ENCODE measurements at places on chromosomes 7 and 10. TPM values are rescaled to one million over a fixed set of nuclear protein-coding genes. Genes with fewer than 3 reads are reported as not detected.

- peaks cover 23% of the 10 kb centered on the region for H3K36me3 ChIP-seq
- no peak for DNase-seq
- H3K27me3 ChIP-seq = peaks cover 26% of the 10 kb centered on the region
- H3K4me1 ChIP-seq = peaks cover 20% of the 10 kb centered on the region
These were observed 792 bp downstream of the ZNF746 start for GRCh38 chr7:149496642-149497391.

GRCh38 chr10:17766731-17767130 lies 14.7 kb downstream of the TMEM236 start:
- no peaks in the 10 kb centered on the region for H3K36me3 ChIP-seq
- H3K4me1 ChIP-seq = no peaks in the 10 kb centered on the region
- DNase-seq = no peak
- no peak overlapping the region for H3K27ac ChIP-seq
- H3K4me3 ChIP-seq = no peak overlapping the region

DNA sequence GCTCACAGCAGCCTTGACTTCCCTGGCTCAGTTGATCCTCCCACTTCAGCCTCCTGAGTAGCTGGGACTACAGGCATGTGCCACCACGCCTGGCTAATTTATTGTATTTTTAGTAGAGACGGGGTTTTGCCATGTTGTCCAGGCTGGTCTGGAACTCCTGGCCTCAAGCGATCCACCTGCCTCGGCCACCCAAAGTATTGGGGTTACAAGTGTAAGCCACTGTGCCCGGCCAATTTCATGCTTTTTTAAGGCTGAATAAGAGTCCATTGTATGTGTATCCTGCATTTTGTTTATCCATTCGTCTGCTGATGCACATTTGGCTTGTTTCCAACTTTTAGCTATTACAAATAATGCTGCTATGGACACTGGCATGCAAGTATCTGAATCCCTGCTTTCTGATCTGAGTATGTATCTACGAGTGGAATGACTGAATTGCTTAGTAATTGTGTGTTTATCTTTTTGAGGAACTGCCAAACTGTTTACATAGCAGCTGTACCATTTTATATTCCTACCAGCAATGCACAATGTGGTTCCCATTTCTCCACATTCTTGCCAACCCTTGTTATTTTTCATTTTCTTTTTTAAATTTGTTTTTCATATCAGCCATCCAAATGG lies 37.3 kb upstream of the TPST1 start:
- no peaks in the 10 kb centered on the region for H3K27me3 ChIP-seq
- H3K4me3 ChIP-seq = no peak overlapping the region
- DNase-seq = no peak
- H3K36me3 ChIP-seq = no peaks in the 10 kb centered on the region
- H3K27ac ChIP-seq = no peak overlapping the region

- H3K4me3 ChIP-seq = peak overlapping the region; percentile 34
- no peaks in the 10 kb centered on the region for H3K36me3 ChIP-seq
These were observed 251.7 kb upstream of the PITRM1 start for GRCh38 chr10:3424111-3424851.

DNA sequence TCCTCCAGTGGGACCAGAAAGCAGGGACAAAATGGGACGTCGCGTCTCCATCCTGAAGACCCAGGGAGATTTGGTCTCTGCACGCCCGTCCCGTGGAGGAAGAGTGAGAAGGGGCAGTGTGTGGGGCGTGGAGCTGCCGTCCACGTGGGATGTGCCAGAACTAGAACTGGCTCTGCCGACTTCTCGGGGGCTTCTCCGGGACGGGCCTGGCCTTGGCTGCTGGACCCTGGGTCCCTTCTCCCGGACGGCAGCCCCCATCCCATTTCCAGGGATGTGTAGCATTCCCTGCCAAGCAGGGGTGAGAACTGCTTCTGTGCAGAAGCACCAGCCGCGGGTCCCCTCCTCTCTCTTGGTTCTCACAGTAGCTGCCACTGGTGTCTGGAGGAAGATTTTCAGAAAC lies 18.8 kb upstream of the DPYSL4 start:
- no peaks in the 10 kb centered on the region for H3K36me3 ChIP-seq
- no peak for DNase-seq
- peaks cover 4% of the 10 kb centered on the region for H3K27me3 ChIP-seq
- H3K4me1 ChIP-seq = no peaks in the 10 kb centered on the region

DNA sequence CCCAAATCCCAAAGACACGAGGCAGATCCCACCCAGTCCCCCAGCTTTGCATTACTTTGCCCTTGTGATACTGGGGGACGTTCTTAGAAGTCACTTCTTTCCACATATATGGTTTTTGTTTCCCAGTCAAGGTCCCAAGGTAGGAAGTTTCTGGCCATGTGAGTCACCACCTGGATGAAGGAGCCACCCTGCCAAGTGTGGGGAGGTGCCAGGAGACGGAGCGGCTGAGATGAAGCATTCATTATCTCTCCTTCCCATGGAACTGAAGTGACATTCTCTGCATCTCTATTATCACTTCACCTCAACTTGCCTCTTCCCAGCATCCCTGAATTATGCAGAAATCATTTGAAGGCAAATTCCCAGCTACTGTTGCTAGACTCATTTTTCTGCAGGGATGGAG lies 136.2 kb upstream of the INSYN2A start:
- H3K27me3 ChIP-seq = no peaks in the 10 kb centered on the region
- DNase-seq = no peak
- no peak overlapping the region for H3K4me3 ChIP-seq

GRCh38 chr10:71443676-71444075 lies 47.0 kb downstream of the CDH23 start:
- no peaks in the 10 kb centered on the region for H3K36me3 ChIP-seq
- no peak for DNase-seq
- peaks cover 30% of the 10 kb centered on the region for H3K27me3 ChIP-seq
- no peaks in the 10 kb centered on the region for H3K4me1 ChIP-seq

GRCh38 chr10:118729641-118730258 lies 25.0 kb downstream of the CACUL1 start:
- no peaks in the 10 kb centered on the region for H3K36me3 ChIP-seq
- H3K27ac ChIP-seq = no peak overlapping the region
- no peaks in the 10 kb centered on the region for H3K27me3 ChIP-seq
- DNase-seq = no peak
- peaks cover 23% of the 10 kb centered on the region for H3K4me1 ChIP-seq
- no peak overlapping the region for H3K4me3 ChIP-seq

GRCh38 chr10:24748214-24748613 lies 24.5 kb upstream of the ARHGAP21 start:
- peaks cover 12% of the 10 kb centered on the region for H3K4me1 ChIP-seq
- no peaks in the 10 kb centered on the region for H3K36me3 ChIP-seq
- H3K27me3 ChIP-seq = no peaks in the 10 kb centered on the region
- no peak overlapping the region for H3K4me3 ChIP-seq
- DNase-seq = no peak
- no peak overlapping the region for H3K27ac ChIP-seq

- DNase-seq = no peak
- no peaks in the 10 kb centered on the region for H3K27me3 ChIP-seq
- H3K36me3 ChIP-seq = peaks cover 11% of the 10 kb centered on the region
- H3K4me1 ChIP-seq = peaks cover 9% of the 10 kb centered on the region
- H3K4me3 ChIP-seq = no peak overlapping the region
These were observed 8.6 kb downstream of the LZTS2 start for GRCh38 chr10:101007915-101008822.

- H3K27ac ChIP-seq = no peak overlapping the region
- H3K4me1 ChIP-seq = no peaks in the 10 kb centered on the region
- peaks cover 82% of the 10 kb centered on the region for H3K27me3 ChIP-seq
These were observed 47.7 kb downstream of the PAX2 start for GRCh38 chr10:100793055-100793454.

GRCh38 chr7:32074787-32075585 lies 4.8 kb upstream of the PDE1C start:
- no peak for DNase-seq
- H3K27me3 ChIP-seq = no peaks in the 10 kb centered on the region

DNA sequence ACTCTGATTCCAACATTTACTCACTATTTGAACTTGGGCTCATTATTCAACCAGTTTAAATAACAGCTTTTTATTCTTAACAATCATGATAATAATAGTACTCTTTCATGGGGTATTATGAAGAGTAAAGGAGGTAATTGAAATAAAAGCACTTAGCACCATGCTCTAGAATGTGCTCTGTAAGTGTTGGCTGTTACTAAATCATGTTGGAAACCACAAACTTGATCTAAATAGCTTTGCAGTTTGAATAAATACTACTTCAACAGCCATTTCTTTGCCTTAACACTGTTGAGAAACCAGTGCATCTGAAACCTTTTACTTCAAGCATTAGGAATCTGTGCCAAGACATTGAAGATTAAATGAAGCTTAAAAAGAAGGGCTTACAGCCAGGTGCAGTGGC lies 7.9 kb upstream of the UPF2 start:
- no peaks in the 10 kb centered on the region for H3K4me1 ChIP-seq
- no peak overlapping the region for H3K27ac ChIP-seq
- no peaks in the 10 kb centered on the region for H3K36me3 ChIP-seq
- H3K27me3 ChIP-seq = peaks cover 21% of the 10 kb centered on the region
- no peak for DNase-seq
- H3K4me3 ChIP-seq = no peak overlapping the region

GRCh38 chr7:100779359-100779758 lies 46.0 kb downstream of the ZAN start:
- no peak for DNase-seq
- H3K27ac ChIP-seq = no peak overlapping the region
- H3K36me3 ChIP-seq = no peaks in the 10 kb centered on the region
- H3K27me3 ChIP-seq = peaks cover 11% of the 10 kb centered on the region
- no peak overlapping the region for H3K4me3 ChIP-seq

- peaks cover 3% of the 10 kb centered on the region for H3K4me1 ChIP-seq
- no peak overlapping the region for H3K27ac ChIP-seq
- peaks cover 6% of the 10 kb centered on the region for H3K27me3 ChIP-seq
These were observed 6.2 kb downstream of the RARRES2 start for GRCh38 chr7:150335108-150335773.

DNA sequence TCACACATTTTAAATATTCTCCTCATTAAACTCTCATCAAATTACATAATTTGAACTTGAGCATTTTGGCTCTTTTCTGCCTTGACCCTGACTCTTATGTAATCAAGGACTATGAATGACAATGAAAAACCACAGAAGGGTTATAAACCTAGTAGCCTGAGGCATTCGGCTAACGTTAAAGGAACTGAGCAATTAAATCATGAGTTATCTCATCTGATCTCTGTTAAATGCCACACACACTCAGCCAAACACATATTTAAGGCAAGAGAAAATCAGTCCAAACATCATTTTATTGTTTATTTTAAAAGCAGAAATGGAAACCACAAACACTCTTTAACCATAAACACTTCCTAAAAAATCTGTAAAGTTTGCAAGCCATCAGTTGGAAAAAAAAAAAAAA lies 204.3 kb downstream of the DGKI start:
- H3K36me3 ChIP-seq = no peaks in the 10 kb centered on the region
- H3K27ac ChIP-seq = no peak overlapping the region
- H3K4me1 ChIP-seq = peaks cover 6% of the 10 kb centered on the region
- H3K4me3 ChIP-seq = no peak overlapping the region
- H3K27me3 ChIP-seq = no peaks in the 10 kb centered on the region

- DNase-seq = no peak
- H3K36me3 ChIP-seq = no peaks in the 10 kb centered on the region
- H3K4me1 ChIP-seq = peaks cover 39% of the 10 kb centered on the region
- H3K27ac ChIP-seq = peak overlapping the region; percentile 93
- no peaks in the 10 kb centered on the region for H3K27me3 ChIP-seq
These were observed 153.1 kb upstream of the MEOX2 start for GRCh38 chr7:15839416-15840100.

Gene CALCR
- total RNA-seq = not detected

Gene CCDC201
- not detected for total RNA-seq

Gene OR2A42
- 0.08 TPM for total RNA-seq

Gene SPDYE2B
- not detected for total RNA-seq

Gene CYP2C8
- not detected for total RNA-seq

Gene INA
- 2.5 TPM for total RNA-seq

Gene CYP2W1
- not detected for total RNA-seq

Gene STEAP1B
- 1.3 TPM for total RNA-seq

Gene KCNK18
- not detected for total RNA-seq

Gene KIAA1549
- 12.2 TPM for total RNA-seq

Gene MORN4
- total RNA-seq = 13.3 TPM

Gene MMP21
- not detected for total RNA-seq

Gene SEMA3A
- 3.7 TPM for total RNA-seq

Gene CCL24
- total RNA-seq = not detected
